MM.1S (cell line): ENCODE measurements at places on chromosomes 4 and X.

DNA sequence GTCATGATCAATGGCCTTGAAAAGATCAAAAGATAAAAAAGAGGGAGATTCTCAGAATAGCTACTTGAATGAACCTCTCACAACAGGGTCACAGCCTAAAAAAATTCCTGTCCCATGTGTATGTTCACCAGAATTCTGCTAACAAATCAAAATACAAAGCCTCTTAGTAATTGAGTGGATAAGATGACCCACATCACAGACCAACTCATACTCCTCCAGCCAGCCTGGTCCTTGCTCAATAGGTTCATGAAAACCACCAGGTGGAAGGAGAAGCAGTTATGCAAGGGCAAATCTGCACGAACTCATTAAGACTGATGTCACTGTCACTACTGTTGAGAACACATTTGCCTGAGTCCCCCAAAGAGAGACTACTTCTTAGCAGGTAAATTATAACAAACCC is 21.5 kb downstream of the WDFY3 start:
- DNase-seq: no peak

- DNase-seq: no peak
Measured at GRCh38 chr4:68948044-68948743, 3.4 kb downstream of the UGT2A3 start.

DNA sequence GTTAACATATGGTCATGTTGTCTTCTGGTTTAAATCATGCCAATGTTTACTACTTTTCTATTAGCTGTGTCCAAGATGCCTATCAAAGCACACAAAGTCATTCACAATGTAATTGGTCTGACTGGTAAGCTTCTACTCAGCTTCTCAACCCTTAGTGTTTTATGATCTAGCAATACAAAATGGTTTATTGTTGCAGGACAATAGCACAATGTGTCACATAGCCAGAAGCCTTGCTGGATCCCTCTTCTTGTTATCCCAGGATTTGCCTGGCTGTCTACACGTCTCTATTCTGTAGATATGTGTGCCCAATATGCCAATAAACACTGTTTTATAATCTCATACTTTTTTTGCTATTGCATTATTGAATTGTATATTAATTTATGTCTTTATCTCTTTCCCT is 1111.0 kb upstream of the AGA start:
- DNase-seq: no peak

GRCh38 chr4:962231-963208 is 10.8 kb downstream of the DGKQ start:
- no peak for DNase-seq

GRCh38 chr4:171794528-171794927 is 18.7 kb upstream of the GALNTL6 start:
- no peak for DNase-seq

DNA sequence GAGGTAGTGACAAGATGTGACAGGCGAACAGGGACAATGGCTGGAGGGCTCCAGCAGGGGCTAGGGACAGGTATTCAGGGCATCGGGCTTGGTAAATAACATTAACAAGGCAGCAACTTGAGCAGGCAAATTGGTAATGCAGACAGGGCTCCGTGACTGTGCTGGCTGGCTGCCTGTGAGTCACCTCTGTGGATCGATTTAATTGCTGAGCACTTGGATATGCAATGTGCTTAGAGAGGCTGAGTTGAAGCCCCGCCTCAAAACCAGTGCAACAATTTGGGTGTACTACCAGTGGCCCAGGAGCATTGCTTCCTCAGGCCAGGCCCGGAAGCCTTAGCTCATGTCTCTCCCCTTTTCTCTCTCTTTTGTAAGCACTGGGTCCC is 19.5 kb downstream of the CNGA2 start:
- no peak for DNase-seq

- no peak for DNase-seq
Measured at GRCh38 chr4:145665773-145666172, 14.2 kb upstream of the C4orf51 start.

GRCh38 chrX:20254712-20255299 is 11.9 kb downstream of the RPS6KA3 start:
- no peak for DNase-seq

DNA sequence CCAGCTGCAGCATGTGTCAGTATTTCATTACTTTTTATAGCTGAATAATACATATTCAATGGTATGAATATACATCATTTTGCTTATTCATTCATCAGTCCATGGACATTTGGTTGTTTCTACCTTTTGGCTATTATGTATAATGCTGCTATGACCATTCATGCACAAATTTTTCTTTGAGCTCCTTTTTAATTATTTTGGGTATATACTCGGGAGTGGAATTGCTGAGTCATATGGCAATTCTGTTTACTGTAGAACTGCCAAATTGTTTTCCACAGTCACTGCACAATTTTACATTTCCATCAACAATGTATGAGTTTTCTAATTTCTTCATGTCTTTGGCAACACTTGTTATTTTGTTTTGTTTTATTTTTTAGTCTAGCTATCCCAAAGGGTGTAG is 405.9 kb upstream of the PITX2 start:
- no peak for DNase-seq

DNA sequence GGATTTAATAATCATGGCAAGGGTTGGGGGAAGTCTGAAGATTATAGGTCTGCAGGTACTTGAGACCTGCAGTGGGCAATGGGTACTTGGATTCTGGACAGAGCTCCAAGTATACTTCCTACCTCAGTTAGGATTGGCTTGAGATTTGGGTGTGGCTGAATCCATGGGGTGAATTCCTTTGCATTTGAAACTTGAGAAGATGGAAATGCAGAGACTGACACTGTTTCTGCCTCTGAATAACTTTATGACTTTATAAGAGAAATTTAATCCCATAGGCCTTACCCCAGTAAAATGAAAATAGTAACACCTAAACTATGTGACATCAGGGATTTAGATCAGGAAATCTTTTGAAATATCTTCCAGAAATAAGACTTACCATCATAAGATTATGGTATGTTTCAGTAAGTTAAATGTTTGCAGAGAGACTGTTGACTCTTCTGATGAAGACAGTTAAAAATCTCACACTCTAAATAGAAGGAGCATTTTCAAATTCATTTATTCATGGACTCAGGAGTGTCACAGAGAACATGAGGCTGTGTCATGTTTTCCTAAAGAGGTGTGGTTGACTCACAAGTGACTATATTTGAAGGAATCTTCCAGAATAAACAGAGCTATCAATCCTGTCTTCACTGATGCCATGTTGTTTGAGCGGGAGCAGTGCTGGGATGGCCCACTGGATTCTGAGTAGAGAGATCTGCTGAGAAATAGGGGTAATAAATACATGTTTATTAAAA is 513.5 kb upstream of the NR3C2 start:
- DNase-seq: no peak

- peak; percentile 48 for DNase-seq
Measured at GRCh38 chrX:66408507-66408906, 230.4 kb downstream of the EDA2R start.

DNA sequence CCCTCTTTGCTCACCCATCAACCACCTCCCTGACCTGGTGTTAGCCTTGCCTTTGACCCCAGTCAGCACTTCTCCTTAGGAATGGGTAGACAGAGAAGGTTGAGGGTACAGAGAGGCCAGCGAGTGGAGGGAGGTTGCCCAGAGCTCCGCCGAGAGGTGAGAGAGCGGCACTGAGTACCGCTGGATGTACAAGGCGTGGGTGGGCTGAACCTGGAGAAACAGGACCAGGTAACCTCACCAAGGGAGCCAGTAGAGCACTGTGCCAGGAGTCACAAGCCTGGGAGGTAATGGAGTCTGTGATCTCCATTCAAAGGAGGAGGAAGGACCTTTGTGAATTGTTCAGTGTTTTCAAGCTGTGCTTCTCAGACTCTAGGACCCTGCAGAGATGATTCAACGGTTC is 256.2 kb downstream of the EVC2 start:
- DNase-seq: no peak

DNA sequence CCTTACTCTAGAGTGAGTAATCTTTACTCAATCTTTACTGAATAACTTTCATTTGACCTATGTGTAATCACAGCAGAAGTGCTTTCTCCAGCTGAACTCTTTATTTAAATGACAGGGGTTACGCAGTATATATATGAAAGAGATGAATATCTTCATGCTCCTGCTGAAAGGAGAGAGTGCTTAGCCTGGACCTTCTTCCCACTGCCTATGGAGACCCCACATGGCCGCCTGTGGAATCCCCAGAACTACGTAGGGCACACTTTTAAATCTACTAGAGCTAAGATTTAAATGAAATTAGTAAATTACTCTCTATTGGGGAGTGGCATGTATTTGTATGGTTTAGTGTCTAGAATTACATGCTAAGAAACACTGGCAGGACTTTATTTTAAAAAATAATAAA is 391.2 kb downstream of the ANKRD50 start:
- no peak for DNase-seq

GRCh38 chrX:39427906-39428305 is 626.6 kb downstream of the MID1IP1 start:
- DNase-seq: no peak

DNA sequence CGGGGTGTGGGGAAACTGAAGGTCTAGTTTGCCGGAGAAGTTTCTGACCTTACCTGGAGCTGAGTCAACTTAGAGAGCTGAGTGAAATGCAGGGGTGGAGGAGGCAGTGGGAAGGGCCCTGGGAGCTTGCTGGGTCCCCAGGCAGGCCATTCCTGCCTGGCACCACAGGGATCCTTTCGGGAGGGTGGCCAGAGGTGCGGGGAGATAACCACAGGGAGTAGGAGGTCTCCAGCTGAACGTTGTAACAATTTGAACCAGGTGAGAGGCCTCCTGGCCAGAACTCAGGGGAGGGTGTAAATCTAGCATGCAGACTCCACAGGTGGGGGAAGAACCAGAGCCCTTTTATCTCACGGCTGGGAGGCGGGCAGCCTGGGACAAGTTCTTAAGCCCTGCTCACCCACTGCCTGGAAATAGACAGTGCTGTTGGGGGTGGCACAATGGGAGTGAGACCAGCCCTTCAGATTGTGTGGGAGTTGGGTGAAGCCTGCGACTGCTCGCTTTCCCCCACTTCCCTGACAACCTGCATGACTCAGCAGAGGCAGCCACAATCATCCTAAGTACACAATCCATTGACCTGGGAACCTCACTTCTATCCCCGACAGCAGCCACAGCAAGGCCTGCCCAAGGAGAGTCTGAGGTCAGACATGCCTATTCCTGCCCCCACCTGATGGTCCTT is 247.4 kb downstream of the ADGRA3 start:
- no peak for DNase-seq

- no peak for DNase-seq
Measured at GRCh38 chr4:5958199-5958735, 60.0 kb downstream of the C4orf50 start.

DNA sequence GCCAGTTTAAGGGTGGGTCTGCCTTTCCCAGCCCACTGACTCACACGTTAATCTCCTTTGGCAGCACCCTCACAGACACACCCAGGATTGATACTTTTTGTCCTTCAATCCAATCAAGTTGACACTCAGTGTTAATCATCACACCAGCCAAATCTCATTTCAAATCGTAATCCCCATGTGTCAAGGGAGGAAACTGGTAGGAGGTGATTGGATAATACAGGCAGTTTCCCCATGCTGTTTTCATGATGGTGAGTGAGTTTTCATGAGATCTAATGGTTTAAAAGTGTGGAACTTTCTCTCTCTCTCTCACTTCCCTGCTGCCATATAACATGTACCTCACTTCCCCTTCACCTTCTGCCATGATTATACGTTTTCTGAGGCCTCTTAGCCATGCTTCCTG is 647.2 kb upstream of the FRG1 start:
- no peak for DNase-seq

DNA sequence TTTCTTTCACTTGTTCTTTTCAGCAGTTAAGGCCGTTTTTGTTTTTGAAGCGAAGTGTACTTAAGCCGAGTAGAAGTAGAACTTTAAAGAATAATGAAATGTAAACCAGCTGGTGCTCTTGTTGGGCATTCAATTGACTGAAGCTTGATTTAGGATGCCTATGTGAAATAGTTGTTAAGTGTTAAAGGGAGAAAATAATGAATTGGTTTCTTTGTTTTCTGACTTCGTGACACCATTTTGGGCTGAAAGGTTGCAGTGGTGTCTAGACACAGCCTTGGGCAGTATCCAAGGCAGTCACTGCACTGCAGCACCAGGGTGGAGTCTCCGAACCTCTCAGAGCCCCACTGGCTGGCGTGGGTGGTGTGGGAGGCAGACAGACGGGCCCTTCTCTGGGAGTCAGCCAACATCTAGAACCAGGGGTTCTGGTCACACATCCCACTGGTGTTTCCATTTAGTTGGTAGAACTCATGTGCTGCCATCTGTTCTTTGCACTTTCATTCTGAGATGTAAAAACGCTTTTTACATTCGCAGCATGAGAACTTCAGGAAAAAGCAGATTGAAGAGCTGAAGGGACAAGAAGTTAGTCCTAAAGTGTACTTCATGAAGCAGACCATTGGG is 3.5 kb downstream of the UCHL1 start:
- no peak for DNase-seq

- DNase-seq: no peak
Measured at GRCh38 chrX:132474544-132475248, 14.1 kb downstream of the MBNL3 start.

- no peak for DNase-seq
Measured at GRCh38 chr4:182221987-182222386, 21.2 kb upstream of the TENM3 start.

DNA sequence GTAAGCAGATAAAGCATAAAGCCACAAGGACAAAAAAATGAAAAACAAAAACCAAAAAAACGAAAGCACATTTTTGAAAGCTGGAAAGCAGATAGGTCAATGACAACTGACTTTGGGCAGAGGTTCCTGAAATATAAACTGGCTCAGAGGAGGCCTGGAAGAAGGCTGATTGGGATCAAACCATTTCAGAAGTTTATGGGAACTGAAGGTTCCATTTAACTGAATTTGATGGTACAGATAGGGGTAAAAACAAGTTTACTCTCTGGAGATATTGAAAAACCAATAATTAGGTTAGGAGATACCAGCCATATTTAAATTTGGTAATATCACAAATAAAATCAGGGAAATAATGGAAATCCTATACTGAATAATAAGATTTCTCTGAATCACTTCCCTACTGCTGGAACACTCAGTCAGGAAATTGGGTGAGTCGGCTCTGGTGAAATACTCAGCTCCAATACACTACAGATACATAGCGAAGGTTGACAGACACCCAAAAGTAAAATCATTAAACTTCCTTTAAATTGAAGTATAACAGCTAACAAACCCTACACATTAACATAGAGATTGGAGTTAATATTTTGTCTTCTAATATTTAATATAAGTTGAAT is 1584.3 kb downstream of the STIM2 start:
- DNase-seq: no peak

DNA sequence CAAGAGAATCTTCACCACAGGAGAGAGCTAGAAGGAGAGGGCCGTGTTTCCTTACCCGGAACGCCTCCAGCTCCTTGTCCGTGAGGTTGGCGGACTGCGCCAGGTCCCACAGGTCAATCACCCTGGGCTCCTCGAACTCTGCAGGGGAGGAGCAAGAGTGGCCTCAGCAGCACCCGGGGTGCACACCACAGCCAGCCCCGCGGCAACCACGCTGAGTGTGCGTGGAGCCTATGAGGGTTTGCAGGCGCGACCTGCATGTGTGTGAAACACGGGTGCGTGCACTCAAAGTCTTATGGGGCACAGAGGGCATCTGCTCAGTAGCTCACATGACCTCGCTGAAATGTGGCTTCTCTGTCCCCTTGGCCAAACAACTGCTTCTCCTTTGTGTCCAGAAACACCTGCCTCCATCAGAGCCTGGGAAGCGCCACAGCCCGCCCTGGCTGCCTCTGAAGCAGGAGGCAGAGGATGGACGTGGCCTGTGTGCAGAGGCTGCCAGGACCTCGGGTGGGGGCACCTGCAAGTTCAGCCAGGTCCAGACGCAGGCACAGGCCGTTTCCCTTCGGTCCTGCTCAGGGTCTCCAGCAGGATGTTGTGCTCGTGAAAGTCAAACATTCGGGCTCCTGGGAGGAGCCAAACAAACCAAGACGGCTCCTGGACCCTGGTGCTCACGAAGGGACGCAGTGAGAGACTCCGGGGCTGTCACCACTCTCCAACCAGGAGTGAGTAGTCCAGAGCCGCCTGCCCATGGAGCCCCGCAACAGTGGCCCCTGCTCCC is 16.0 kb downstream of the LRPAP1 start:
- no peak for DNase-seq
